ENCODE measurements at places on chromosomes 3 and 15.

DNA sequence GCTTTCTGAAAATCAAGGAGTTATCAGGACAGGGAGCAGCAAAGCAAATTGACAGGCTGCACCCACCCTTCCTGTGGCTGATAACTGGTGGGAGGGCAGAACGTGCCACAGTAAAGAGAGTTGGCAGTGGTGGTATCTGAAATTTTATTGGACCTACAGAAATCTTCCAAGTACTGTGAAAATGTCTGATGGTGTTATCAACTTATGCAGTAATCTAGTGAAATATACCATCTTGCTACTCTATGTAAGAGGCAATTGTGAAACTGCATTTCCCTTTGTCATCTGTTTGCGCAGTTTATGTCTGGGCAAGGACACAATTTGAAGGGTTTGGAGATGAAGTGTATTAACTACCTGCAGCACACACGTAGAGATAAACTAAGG, 1.5 kb downstream of the PLCL2 start:
- DNase-seq, result no peak

GRCh38 chr3:127038466-127038865, 55.6 kb downstream of the PLXNA1 start:
- DNase-seq, result no peak

DNA sequence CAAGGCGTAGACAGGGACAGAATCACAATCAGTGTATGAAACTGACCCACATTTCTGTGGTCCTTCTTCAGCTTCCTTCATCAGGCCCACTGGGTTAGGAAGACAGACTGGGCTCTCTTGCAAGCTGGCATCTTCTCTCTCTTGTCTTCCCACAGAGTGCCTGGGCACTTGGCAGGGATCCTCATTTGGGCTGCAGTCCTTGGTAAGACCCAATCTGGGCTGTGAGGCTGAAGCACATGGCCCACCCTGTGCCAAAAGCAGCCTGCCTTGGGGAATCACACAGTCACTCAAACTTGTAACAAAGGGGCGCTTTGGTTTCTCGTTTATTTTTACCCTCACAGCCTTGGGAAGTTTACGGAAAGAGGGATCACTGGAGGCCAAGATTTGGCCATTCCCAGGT, 8.2 kb upstream of the EPHB3 start:
- no peak for DNase-seq

DNA sequence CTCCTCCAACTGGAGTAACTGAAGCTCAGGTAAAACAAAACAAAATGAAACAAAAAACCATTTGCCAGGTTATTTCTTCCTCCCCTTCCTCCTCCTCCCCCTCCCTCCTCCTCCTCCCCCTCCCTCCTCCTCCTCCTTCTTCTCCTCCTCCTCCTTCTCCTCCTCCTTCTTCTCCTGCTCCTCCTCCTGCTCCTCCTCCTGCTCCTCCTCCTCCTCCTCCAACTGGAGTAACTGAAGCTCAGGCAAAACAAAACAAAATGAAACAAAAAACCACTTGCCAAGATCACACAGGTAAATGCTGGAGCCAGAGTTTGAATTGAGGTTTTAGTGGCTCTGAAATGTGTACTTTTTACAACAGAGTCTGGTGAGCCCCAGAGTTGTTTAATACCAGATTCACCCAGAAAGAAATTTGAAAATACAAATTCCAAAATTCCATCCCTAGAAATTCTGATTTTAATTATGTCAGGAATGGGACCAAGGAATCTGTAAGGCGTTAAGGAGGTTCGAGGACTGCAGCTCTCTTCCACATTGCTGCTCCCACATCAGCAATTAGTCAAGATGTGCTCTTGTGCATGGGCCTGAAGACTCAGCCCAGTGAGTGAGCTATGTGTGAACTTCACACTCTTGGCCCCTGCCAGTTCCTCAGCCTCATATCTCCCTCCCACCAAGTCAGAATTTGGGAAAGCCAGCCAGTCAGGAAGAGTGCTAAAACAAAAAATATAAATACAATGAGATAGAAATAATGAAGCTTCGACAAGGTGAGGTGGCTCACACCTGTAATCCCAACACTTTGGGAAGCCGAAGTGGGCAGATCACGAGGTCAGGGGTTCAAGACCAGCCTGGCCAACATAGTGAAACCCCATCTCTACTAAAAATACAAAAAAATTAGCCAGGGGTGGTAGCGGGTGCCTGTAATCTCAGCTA, 31.6 kb upstream of the ZNF770 start:
- DNase-seq, result no peak

DNA sequence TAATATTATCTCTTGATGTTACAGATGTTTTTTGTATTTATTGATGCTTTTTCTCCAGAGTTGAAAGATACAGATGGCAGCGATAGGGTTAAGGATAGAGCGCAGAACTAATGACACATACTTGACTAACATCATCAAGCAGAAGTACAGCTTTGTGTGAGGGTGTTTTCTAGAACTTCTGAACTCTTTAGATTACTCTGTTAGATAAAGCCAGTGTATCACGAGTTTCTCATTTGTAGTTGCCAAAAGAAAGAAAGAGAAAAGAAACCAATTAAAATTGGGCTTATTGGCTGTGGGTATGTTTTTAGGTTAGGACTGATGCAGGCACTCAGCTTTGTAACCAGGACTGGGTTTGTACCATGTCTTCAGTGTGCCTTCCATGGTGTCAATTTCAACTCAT, 6.6 kb upstream of the GPR171 start:
- DNase-seq, result no peak

DNA sequence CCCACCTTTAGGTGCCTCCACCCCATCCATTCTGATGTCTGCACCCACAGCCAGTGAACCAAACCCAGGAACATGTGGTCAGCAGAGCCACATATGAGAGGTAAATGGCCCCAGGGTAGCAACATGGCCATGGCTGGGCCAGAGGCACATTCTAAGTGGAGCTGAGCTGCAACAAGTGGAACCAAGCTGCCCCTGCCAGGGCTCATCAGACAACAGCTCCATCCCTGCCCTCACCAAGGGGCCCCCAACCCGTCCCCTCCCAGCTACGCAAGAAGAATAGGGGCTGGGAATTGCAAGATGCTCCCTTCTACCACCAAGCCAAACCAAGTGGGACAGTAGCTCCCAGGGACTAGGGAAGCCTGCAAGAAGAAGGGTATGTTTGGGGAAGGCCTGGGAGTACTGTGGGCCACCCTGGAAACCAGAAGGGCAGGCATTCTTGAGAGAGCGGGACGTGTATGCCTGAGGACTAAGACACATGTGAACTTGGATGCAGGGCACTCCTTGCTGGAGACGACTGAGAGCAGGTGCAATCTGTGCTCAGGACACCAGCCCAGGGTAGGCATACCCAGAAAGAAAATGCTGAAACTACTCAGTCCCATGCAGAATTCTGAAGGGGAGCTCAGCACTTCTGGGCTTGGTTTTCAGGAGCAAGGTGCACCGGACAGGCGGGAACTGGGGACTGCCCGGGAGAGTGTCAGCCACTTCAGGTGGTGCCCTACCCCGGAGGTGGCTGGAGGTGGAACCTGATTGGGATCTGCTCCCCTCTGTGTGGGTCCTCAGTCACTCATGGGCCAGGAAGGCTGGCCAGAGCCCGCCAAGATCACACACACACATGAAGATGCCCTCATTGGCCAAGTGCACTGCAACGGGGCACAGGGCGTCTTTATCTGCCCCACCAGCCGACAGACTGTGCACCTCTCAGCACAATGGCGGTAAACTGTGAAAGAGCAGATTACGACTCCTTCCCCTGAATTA, 9.5 kb downstream of the MYL3 start:
- no peak for DNase-seq

DNA sequence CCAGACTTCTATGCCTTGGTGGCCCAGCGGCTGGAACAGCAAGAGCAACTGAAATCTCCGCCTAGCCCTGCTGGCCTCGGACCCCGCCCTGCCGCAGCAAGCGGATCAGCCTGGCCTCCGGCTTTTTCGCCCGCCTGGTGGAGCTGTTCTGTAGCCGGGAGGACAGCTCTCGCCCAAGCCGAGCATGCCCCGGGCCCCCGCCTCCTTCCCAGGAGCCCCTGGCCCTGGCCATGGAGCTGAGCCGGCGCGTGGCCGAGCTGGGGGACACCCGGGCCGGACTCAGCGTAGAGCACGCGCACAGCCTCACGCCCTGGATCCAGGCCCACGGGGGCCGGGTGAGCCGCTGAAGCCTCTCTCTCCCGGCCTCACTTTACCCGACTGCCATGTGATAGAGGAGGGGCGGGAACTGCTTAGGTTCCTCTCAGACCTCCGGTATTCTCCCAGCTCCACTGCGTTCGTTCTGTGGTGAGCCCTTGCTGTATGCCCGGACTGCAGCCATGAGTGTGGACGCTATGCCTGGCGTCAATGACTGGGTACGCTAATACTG, 24.1 kb upstream of the MRPL3 start:
- DNase-seq, result no peak

GRCh38 chr15:49155834-49156627, 632 bp upstream of the COPS2 start:
- DNase-seq, result no peak

DNA sequence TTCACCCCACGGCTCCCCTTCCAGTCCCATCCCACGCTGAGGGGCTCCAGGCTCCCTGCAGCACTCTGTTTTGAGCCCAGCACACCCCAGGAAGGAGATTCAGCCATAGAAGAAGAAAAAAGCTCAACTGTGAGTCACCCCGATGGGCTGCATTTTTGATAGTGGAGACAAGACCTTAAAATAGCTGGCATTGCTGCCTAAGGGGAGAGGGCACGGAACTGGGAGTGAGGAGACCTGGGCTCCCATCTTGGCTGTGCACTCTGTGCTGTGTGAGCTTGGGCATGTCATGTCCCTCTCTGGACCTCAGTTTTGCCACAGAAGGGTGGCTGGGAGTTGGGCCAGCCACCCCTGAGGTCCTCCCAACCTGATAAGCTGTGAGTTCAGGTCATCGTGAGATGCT, 57.2 kb upstream of the SMAD6 start:
- DNase-seq, result no peak

- no peak for DNase-seq
Measured at GRCh38 chr15:89332446-89332845, 2.2 kb downstream of the POLG start.

GRCh38 chr3:109213321-109213720, 76.8 kb downstream of the C3orf85 start:
- no peak for DNase-seq

All from omental fat pad (tissue), 4 donors.